ENCODE measurements at places on chromosomes 1 and 21. TPM values are rescaled to one million over a fixed set of nuclear protein-coding genes. Genes with fewer than 3 reads are reported as not detected.

GRCh38 chr21:45076245-45076711, 1.9 kb downstream of the ADARB1 start:
- DNase-seq, result no peak
- no peaks in the 10 kb centered on the region for H3K36me3 ChIP-seq
- H3K4me3 ChIP-seq, result peak overlapping the region; percentile 74
- H3K4me1 ChIP-seq, result peaks cover 13% of the 10 kb centered on the region
- peaks cover 21% of the 10 kb centered on the region for H3K27me3 ChIP-seq

- H3K4me3 ChIP-seq, result no peak overlapping the region
- peaks cover 19% of the 10 kb centered on the region for H3K36me3 ChIP-seq
- no peaks in the 10 kb centered on the region for H3K4me1 ChIP-seq
- H3K27me3 ChIP-seq, result no peaks in the 10 kb centered on the region
Observed at GRCh38 chr1:28197682-28198415, 21.4 kb upstream of the PTAFR start.

Gene SLC37A1
- total RNA-seq, result 60.2 TPM

DNA sequence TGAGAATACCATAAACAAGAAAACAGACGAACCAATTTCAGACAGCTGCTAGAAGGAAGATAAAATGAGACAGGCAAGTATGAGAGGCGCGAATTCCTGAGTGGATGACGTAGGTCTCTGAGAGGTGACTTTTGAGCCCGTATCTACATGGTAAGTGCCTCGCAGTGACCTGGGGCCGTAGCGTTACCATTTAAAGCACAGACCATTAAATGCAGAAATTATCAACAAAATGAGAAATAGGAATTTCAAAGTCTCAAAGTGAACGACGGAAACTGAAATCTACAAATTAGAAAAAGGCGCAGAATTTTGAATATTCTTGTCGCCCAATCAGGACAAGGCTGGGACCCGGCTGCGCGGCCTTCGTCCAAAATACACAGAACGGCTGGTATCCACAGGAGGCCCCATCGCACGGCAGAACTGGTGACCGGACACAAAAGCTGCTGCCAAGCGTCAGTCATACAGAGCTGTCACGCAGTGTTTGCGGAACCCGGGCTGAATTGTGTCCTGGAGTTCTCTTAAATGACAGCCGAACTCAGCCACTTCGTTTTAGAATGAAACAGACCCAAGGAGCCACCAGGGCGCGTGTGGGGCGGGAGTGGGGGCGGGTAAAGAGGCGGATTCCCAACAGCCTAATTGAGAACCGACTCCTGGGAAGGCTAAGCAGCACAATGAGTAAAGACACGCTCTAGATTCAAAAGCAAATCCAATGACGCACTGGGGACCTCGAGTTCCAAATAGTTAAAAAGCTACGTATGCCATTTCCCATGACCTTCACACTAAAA, 13.8 kb upstream of the BOLA1 start:
- no peak overlapping the region for H3K4me3 ChIP-seq
- H3K27me3 ChIP-seq, result no peaks in the 10 kb centered on the region
- peaks cover 5% of the 10 kb centered on the region for H3K4me1 ChIP-seq
- peak; percentile 40 for DNase-seq

- peak; percentile 22 for DNase-seq
- H3K27ac ChIP-seq, result no peak overlapping the region
- peak overlapping the region; percentile 9 for H3K4me3 ChIP-seq
- no peaks in the 10 kb centered on the region for H3K36me3 ChIP-seq
- peaks cover 91% of the 10 kb centered on the region for H3K27me3 ChIP-seq
Observed at GRCh38 chr1:165356876-165357275, 361 bp upstream of the LMX1A start.

Measured in progenitor cell of endocrine pancreas (in vitro differentiated cells).